ENCODE measurements at places on chromosomes 7 and 10.

GRCh38 chr10:26112532-26112931 is 104.0 kb upstream of the GAD2 start:
- DNase-seq = peak; percentile 85

- peak; percentile 67 for DNase-seq
Measured at GRCh38 chr10:90148116-90148855, 446.9 kb downstream of the KIF20B start.

- DNase-seq = no peak
Measured at GRCh38 chr10:132524443-132525285, 12.9 kb upstream of the INPP5A start.

GRCh38 chr7:127377425-127377824 is 15.1 kb downstream of the ZNF800 start:
- no peak for DNase-seq

DNA sequence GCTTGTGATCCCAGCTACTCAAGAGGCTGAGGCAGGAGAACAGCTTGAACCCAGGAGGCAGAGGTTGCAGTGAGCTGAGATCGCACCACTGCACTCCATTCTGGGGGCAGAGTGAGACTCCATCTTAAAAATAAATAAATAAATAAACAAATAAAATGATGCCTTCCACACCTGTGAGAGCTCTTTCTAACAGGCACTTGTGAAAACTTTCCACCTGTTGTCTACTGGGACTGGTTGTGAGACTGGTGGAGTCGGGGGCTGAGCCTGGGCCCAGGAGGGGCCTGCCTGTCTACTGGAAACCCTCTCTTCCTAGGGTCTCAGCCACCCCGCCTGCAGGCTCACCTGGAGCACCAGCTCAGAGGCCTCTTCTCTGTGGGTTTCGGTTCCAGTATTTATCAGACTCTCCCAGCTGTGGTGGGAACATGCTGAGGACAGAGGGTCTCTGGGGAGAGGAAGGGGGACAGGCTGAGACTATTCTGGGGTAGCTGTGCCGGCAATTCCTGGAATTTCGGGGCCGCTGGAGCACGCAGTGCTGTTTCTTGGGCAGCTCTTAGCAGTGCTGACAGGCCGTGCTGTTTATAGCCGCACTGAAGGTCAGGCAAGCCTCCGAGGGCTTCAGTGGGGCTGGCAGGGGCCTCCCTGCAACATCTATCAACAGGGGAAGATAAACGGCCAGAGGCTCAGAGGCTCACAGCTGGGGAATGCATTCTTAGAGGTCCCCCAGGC is 3.8 kb downstream of the LDB3 start:
- DNase-seq = peak; percentile 18

- peak; percentile 91 for DNase-seq
Measured at GRCh38 chr10:103696411-103697145, 158.8 kb downstream of the SH3PXD2A start.

DNA sequence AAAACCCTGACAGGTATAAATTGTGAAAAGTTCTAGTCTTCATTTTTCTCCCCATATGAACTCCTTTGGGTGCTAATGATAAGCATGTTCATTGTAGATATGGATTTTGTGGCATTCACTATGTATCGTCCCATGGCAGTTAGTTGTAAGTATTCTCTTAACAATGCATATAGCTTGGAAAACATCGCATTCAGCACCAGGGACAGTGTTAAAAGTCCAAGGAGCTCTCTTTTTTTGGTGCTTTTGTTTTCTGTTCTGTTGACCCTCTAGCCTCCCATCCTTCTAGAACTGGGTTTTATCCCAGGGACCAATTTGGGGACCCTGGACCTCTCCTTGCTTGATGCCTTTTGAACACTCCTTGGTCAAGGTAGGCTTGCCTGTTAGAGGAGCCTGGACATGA is 37.7 kb downstream of the INSYN2A start:
- DNase-seq = no peak

DNA sequence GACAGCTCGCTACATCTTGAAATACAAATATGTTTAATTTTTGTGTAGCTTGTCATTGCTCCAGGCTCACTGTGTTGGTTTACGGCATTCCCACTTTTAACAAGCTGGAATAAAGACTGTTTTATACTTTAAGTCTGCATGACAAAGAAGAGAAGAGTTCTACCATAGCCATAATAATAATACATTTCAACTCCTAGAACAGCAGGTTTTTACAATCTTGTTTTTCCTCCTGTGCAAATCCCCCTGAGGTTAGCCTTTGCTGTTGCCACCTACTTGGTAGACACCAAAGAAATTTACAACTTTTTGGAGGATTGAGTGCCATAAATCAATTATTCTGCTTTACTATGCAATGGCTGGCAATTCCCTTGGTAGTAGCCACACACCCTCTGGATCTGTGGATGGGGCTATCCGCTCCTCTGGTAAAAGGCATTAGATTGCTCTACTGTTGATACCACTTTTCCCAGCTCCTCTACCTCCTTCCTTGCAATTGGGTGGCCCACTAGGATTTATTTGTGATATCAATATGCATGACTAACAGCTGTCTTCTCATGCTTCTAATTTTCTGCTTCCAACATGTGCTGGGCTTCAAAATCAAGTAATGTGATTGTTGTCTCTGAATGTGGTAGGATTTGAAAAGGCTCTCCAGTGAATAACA is 60.2 kb downstream of the SFMBT2 start:
- no peak for DNase-seq

GRCh38 chr10:34922138-34922537 is 107.0 kb upstream of the PARD3 start:
- DNase-seq = no peak

GRCh38 chr7:5687936-5688630 is 93.4 kb downstream of the RNF216 start:
- DNase-seq = no peak

DNA sequence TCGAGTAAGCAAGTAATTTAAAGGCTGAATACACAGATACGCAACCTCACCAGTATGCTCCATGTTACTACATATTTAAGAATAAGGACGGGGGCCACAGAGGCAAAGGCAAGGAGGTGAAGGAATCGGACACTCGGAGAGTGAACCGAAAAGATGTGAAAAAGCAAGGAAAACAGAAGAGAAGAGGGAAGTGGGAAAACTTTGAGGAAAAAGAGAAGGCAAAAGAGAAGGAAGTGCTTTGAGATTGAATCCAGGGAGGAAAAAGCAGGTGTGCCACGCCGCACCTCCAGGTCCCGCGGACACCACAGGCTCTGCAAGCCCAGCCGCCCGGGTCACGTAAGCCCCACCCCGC is 367 bp upstream of the AVL9 start:
- peak; percentile 14 for DNase-seq

DNA sequence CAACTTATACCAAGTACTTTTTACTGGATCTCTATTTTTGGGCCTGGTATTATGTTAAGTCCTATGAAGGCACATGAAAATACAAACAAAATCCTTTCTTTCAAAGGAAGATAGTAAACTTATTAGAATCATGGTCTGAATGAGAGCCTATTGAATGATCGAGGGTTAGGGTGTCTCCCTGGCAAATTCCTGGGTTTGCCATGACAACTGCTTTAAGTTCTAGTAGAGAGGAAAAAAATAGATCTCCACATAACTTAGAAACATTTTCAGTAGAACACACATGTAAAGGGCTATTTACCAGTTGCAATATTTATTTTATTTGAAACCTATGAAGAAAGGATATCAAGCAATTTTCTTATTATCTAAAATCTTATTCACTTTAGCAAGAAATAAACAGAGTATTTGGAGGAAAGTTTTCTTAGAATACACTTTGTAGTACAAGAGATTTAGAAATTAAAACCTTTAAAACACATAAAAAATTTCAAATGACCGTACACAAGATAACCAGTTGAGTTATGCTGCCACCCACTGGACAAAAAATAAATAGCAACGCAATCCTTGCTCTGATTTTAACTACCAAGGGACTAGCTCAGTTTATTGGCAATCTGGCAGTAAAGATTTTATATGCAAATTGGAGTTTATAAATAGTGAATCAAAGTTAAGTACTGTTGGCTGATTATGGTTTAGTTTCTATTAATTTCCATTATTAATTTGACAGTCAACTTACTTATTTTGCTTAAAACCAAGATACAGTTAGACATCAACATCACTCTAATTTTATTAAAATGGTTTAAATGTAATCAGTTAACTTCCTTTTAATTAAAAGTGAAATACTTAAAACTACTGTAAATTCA is 33.9 kb downstream of the CACUL1 start:
- peak; percentile 58 for DNase-seq

GRCh38 chr10:13944823-13945222 is 358.1 kb downstream of the PRPF18 start:
- DNase-seq = no peak

- peak; percentile 36 for DNase-seq
Measured at GRCh38 chr7:45021604-45022296, 21.7 kb downstream of the CCM2 start.

DNA sequence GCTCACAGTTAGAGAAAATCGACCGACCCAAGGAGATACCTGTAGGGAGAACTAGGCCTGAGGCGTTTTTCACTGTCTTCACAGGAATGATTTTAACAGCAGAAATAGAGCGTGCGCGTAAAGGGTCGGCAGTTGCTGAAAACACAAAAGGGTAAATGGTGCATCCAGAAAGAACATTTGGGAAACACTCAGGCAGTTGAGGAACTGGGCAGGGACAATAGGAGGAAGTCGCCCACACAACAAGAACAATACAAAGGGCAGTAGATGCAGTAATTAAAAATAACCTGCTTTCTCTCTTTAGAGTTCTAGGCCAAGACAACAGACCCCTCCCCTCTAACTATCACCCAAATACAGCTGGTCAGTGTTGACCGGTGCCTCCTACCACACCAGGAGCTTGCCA is 126.6 kb downstream of the SORBS1 start:
- no peak for DNase-seq

DNA sequence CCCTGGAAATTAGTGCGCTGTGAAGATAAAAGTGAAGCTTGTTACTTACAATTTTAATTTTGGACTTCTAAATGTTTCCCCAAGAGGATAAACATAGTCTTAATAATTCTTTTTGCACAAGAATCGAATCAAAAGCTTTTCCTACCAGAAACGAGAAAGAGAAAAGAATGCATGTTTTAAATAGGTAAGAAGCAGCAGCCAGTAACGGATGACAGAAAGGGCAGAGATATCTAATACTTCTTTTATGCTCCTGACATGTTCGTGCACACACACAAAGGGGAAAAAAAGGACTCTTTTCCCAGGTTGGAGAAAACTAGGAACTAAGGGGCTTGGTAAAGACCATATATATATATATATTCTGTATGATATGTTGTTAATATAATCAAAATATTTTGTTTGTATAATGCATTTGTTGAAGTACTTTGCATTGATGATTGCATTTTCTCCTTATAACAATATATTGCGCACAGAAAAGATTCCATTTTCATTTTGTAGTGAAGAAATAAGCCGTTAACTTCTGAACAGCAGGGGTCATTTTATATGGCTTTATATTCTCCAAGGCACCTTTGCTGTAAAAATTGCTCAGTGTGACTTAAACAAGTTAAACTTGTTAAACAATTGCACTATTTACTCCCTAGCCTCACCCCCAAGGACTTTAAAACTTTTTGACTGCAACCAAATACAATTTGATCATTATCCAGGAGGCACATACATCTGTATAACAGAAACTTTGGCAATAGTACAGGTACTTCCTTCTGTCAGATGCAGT is 2.2 kb downstream of the PRKAR2B start:
- no peak for DNase-seq

- DNase-seq = no peak
Measured at GRCh38 chr7:26365901-26366275, 74.2 kb downstream of the SNX10 start.

- DNase-seq = no peak
Measured at GRCh38 chr10:118569241-118569881, 26.1 kb downstream of the PRLHR start.

- peak; percentile 31 for DNase-seq
Measured at GRCh38 chr7:27992097-27992496, 188.5 kb downstream of the JAZF1 start.

DNA sequence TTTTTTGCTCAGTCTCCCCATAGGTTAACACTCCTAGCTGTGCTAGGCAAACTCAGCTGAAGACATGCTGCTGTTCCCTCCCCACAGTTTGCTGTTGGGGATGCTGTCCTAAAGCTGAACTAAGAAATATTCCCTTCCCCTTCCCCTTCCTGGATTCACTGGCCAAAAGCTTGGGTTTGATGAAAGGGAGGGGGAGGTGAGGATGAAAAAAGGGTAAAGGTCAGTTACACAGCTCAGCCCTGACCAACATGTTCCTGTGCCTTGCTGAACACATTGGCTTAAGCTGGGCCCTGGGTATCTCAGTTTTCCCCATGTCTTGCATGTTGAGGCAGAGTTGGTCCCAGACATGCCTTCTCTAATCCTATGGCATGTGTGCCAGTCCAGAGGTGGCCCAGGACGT is 15.3 kb downstream of the CCM2 start:
- no peak for DNase-seq

- DNase-seq = no peak
Measured at GRCh38 chr10:113625461-113626186, 38.2 kb downstream of the NRAP start.

DNA sequence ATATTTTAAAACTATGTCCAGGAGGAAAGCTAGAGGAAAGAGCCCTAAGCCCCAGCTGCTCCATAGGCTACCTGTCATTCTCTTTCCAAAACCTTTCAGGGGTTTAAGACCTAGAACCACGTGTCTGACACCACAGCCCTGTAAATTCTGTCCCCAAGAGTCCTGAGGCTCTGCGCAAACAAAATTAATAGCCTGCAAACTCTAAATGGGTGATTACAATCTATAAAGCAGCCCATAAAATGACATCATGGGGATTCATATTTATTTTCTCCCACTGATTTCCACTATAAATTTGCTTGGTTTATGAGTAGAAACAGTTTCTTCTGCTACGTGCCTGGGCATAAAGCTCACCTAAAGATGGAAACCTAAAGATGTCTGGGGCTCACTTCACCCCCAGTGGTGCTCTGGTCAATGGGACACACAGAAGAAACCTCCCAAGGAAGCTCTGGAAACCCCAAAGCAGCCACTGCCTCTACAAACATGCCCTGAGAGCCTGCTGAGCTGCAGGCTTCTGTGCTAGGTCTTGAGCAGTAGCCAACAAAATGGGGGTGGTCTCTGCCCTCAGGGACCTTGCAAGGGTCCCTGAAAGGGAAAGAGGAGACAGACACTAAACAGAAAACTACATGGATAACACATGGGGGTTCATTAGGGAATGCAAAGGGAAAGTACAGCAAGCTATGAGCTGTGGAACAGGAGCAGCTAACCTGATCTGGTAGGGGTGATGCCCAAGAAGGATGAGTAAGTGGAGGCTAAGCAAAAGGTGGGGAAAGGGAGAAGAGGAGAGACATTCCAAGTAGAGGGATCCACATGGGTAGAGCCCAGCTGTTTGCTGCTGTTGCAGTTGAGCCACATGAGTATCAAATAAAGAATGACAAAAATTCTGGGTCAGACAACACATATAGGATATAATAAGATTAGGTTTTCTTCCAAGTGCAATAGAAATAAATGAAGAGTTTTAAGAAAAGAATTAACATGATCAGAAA is 331.7 kb downstream of the KCNMA1 start:
- DNase-seq = peak; percentile 70

DNA sequence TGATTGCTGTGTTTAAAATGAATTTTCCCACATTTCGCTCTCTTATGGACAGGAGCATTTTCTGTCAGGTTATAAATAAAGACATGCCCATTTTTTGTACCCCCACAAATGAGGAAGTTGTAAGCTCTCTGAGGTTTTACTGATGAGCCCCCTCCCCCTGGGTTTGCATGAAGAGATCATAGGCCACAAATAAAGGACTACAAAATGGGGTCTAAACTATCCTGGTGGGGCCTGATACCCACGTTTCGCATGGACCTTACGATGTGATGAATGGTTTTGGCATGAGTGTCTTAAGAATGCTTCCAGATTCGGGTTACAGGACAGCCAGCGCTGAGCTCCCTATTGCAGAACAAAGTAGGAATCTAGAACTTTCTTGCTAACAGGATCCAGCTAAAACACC is 5.8 kb downstream of the IKZF1 start:
- DNase-seq = no peak

All from fibroblast of skin of right quadriceps (primary cell).